Naive thymus-derived CD8-positive, alpha-beta T cell (primary cell): ENCODE measurements at places on chromosomes 16 and 17. TPM values are rescaled to one million over a fixed set of nuclear protein-coding genes. Genes with fewer than 3 reads are reported as not detected.

DNA sequence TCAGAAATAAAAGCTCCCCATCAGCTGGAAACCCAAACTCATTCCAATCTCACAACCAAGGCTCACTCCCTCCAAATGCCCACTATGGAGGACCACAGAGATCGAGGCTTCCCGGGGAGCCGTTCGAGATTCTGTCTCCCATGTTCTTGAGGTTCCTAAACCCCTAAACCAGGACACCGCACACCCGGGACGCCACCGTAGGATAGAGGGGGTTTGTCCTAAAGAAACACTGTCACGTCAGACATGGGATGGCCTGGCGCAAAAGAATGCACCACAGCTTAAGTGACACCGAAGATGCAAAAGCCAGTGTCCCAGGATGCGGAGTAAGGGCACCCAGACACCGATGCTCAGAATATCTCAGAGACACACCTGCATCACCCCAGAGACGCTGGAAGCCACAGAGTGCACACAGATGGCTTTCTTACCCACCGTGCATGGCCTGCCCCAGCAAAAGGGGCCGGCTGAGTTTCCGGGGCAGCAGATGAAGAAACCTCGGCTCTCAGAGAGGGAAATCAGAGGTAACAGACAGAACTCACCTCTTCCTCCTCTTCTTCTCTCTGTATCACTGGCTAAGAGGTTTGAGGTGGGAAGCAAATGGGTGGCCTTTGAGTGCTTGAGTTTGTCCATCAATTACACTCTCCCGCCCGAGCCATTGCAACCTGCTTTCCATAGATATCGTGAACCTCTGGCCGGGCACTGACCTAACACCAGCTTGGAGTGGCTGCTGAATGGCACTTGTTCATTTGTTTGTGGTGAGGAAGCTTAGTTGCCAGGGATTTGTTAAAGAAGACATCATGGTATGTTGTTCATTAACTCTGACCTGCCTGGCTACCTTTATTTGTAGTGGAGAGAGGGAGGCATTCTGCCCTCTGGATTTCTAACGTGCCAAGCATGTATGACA lies 65.1 kb upstream of the TNRC6C start:
- DNase-seq, result peak; percentile 55

DNA sequence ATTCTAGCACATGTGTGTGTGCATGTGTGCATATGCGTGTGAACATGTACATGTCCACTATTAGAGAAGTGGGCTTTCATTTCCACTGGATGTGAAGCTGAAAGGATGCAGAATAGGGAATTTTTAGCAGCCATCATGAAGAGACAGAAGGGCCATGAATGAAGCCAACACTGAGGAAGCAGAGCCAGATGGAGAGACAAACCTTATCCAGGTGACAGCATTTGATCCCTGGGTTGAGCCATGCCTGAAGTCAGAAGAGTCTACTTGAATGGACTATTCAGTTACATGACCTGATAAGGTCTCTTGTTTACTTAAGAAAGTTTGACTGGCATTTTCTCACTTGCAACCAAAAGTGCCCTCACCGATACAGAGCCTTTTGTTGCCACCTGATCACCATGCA lies 88.4 kb downstream of the ASIC2 start:
- DNase-seq, result no peak

- peak; percentile 72 for DNase-seq
Measured at GRCh38 chr16:30893417-30893743, 497 bp downstream of the BCL7C start.

The SHISA9 gene
- total RNA-seq, result not detected

GRCh38 chr16:76441391-76441790 lies 164.2 kb downstream of the CNTNAP4 start:
- DNase-seq, result no peak

GRCh38 chr17:40179923-40180659 lies 2.8 kb downstream of the RAPGEFL1 start:
- no peak for DNase-seq

DNA sequence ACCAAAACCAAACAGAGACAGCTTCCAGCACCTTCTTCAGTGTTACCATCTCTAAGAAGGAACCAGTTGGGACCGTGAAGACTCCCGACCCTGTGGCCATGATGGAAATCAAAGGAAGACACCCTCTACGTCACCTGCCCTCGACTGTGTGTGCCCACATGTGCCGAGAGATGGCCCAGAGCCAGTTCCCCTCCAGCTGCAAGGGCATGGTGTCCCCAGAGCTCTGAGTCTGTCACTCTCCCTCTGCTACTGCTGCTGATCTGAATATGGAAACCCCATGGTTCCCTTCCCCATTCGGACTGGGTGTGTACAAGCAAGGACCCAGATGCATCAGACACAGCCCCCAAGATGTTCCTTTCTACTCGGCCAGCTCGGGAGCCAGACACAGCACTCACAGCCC lies 76.4 kb downstream of the SOCS1 start:
- no peak for DNase-seq

GRCh38 chr17:348692-349425 lies 3.7 kb downstream of the RPH3AL start:
- DNase-seq, result no peak

The TNFRSF13B gene
- total RNA-seq, result 1.5 TPM

The CRHR1 gene
- not detected for total RNA-seq

GRCh38 chr17:47286198-47286914 lies 32.7 kb downstream of the ITGB3 start:
- no peak for DNase-seq

The DPEP1 gene
- not detected for total RNA-seq

DNA sequence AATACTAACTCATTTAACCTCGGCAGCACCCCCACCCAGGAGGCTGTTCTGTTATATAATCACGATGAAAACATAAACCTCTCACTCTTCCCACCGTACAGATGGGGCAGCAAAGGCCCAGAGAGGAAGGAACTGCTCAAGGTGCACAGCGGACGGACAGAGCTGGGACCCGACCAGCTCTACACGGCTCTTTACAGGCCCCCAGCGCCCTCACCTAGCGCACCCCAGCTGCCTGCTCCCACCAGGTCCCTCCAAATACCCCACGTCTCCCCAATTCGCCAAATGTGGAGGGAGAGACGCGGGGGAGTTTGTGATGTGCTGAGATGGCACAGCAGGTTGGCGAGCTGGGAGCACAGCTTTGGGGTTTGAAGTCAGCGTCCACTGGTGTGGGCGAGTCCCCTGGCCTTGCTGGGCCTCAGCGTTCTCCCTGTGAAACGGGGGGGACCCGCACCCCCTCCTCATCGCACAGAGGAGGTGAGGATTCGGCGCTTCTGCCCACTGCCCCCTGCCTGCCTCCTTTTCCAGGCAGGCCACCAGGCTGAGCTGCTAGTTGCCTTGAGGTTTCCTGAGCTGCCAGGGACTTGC lies 54.1 kb downstream of the CBFA2T3 start:
- DNase-seq, result no peak

GRCh38 chr17:74361230-74362068 lies at the start of gene BTBD17:
Gene BTBD17 (minus strand): TSS chr17:74361868. CDS start chr17:74361819, 49 bp downstream.
- no peak for DNase-seq

- DNase-seq, result no peak
Measured at GRCh38 chr17:39178536-39178935, 12.6 kb upstream of the ARL5C start.

DNA sequence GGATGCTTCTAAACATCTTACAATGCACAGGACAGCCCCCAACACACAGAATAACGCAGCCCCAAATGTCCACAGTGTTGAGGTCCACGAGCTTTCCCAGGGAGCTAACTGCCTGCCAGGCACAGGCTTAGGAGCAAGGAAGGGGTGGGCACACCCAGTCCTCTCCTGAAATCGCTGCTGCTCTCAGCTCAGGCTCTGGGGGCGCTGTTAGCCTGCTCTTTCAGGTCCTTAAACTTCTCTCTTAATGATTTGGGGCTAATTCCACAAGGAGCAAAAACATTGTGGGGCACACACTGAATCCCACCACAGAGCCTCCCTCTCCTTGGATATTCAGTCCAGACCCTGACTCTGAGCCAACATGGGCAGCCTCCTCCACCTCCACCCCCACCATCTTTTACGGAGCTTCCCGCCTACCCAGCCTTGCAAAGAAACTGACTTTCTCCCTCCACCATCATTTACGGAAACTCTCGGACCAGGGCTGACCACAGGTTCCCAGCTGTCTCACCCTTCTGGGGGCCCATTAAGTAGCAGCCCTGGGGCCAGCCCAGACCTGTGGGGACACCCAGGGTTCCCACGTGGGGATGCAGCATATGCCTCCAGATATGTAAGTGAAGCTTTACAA lies 1.1 kb downstream of the CD300H start:
- DNase-seq, result peak; percentile 6

The SPATA22 gene
- total RNA-seq, result not detected

DNA sequence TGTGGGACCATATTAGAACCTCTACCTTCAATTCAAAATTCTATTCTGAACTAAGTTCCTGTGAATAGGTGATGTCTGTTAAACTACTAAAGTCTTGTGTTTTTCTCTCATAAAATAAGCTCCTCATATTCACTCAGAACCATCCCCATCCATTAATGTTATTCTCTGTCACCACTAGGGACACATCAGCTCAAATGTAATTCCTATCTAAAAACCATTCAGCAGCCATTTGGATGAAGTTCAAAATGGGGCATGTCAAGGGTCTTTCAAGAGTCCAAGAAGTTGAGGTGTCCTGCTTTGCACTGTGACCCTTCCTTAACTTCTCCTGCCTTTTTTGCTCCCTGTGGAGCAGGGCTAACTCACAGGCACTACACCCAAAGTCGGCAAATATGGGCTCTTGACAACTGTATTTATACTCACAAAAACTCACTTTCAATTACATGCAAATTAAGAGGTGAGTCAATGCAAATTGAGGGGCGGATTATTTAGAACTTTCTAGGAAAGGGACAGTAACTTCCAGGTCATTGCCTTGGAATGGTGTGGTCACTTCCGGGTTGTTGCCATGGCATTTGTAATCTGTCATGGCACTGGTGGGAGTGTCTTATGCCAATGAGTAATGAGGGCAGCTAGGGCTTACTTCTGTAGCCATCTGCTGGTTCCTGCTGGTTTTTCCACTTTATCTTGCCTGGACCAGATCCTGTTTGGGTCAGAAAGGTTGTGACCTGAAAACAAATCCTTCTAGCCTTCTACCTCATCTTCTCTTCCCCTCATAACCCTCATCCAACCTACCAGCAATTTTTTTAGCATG lies 128.2 kb upstream of the COX10 start:
- no peak for DNase-seq

DNA sequence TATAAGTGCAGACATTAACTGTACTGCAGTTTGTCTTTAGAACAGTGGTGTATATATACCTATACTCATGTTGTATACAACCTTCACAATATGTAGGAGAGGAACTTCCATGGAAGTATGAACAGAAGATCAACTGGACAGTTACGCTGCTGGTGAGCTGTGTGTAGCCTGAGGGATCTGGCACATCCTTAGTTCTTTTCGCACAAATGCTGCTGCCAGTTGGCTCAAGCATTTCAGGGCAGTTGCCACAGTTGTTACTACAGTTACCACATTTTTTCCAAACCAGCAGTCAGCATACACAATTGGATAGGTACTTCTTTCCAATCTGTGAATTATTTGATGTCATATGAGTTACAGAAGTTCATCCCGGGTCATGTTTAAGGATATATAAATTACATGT lies 539.6 kb upstream of the HSBP1 start:
- no peak for DNase-seq

DNA sequence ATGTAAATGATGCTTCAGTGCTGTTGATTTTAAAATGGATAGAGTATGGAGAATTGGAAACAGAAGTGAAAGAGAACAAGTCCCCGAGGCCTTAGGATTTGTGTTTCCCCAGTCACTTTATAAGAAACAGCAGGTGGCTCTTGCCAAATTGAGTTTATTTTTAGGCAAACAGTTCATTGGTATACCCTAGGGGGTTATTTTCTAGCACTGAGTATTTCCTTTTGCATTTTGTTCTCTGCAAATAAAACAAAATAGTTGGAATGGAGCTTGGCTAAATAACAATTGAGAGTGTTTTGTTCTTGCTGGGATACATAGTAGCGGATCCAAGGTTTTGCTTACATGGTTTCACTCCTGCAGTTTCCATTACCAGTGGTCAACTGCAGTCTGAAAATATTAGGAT lies 591.1 kb upstream of the C16orf82 start:
- no peak for DNase-seq

The CTF1 gene
- total RNA-seq, result 1.3 TPM

GRCh38 chr17:73126716-73127473 lies 34.4 kb upstream of the SLC39A11 start:
- DNase-seq, result no peak

DNA sequence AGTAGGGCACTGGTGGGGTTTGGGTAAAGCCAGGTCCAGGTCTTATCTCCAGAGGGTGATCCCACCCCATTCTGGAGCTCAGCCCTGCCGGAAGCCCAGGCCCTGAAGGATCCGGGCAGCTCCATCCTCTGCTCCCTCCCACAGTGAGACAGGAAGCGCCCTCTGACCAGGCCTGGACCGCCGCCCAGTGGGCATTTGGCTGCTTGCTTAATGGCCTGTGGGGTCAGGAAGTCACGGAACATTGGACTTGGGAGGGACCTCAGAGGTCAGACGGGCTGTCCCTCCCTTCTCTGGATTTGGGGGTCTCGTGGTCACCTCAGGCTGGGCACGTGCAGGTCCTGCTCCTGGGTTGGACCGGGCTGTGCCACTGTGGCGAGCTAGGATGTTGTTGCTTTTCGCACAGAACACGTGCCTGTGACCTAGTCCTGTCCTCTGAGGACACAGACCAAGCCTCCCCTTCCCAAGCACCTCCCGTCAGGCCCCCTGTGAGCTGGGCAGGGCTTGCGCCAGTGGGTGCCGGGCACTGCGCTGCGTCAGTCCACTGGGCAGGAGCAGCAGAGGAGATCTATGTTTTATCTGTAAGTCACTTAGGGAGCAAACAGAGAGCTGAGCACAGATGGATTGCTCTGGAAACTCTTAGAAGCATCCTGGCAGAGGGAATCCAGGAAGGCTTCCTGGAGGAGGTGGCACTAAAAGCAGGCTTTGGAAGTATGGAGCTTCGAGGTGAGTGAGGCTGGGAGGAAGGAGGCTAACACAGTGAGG lies 49.4 kb upstream of the GSE1 start:
- no peak for DNase-seq

The ST6GALNAC2 gene
- 0.44 TPM for total RNA-seq

DNA sequence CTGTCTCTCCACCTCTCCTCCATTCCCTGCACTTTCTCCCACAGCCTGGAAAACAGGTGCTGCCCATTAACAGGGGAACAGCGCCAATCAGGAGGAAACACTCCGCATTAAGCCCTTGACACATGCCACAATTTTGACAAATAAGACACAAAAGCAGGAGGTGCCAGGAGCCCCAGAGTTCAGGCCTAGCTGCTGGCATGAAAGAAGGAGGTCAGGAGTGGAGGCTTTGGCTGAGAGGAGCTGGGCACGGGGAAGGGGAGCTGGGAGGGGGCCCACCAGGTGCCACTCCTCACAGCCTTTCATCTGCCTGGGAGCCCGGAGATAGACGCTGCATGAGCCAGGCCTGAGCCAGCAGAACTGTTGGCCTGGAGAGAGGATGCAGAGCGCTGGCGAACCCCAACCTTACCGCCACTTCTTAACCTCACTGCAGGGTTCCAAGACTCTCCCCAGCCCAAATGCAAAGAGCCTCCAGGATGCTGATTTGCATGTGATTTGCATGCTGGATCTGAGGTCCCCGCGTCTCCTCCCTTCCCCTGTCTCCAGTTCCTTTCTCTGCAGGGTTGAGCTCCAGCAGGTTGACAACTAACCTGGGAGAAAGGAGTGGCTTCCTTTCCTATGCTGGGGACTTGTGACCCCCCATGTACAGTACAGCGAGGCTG lies 139.8 kb upstream of the SDK2 start:
- DNase-seq, result no peak

- DNase-seq, result no peak
Measured at GRCh38 chr16:57130950-57131321, 38.6 kb downstream of the CPNE2 start.

GRCh38 chr16:74107795-74108610 lies 188.6 kb upstream of the PSMD7 start:
- no peak for DNase-seq

- no peak for DNase-seq
Measured at GRCh38 chr17:32584792-32585191, 98.0 kb downstream of the CDK5R1 start.

GRCh38 chr17:9763643-9764042 lies 27.7 kb downstream of the DHRS7C start:
- no peak for DNase-seq
